ENCODE measurements at places on chromosomes 2 and 18.

DNA sequence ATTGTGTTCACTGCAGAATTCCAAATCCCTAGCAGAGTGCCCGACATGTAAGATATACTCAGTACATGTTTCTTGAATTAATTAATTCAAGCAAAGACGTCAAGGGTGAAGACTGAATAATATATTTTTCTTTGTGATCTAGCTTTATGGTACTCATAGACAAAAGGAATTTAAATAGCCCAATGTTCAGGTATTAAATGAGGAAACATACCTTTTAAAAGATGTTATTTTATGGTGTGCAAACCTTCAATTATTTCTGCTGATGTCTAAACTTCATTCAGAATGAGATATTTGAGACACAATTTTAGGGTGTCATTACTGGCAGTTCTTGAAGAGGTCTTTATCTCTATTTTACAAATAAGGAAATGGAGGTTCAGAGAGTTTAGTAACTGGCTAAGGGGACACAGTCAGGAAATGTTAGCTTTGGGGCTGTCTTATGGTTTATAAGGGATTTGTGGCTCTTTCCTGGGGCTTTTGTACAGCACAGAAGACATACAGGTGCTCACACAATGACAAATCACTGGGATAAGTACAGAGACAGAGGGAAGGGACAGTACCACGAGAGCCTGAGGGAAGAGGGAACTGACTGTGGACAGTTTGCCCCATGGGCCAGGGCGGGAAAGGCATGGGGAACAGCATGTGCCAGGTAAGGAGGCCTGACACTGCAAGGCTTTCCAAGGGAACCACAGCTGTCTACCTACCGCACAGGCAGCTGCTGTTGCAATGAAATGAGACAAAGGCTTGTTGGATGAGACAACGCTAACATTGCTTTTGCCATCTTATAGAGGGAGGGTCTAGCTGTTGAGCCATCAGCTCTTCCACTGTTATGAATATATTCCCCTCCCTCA, 155.3 kb downstream of the DDX1 start:
- no peak for DNase-seq

DNA sequence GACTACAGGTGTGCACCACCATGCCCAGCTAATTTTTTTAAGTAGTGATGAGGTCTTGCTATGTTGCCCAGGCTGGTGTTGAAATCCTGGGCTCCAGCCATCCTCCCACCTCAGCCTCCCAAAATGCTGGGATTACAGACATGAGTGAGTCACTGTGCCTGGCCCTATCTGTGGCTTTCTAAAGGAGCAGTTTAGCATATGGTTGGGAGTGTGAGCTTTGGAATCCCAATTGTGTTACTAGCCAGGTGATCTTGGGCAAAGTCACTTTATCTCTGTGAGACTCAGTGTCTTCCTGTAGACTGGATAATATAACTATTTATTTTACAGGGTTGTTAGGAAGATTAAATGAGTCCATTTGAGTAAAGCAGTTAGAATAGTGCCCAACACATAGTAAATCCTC, 19.8 kb upstream of the SMAD4 start:
- DNase-seq, result no peak

- DNase-seq, result no peak
Observed at GRCh38 chr2:90069290-90069894, 1377.9 kb downstream of the RPIA start.

GRCh38 chr2:197786010-197786877, 1.1 kb upstream of the BOLL start:
- DNase-seq, result peak; percentile 51

DNA sequence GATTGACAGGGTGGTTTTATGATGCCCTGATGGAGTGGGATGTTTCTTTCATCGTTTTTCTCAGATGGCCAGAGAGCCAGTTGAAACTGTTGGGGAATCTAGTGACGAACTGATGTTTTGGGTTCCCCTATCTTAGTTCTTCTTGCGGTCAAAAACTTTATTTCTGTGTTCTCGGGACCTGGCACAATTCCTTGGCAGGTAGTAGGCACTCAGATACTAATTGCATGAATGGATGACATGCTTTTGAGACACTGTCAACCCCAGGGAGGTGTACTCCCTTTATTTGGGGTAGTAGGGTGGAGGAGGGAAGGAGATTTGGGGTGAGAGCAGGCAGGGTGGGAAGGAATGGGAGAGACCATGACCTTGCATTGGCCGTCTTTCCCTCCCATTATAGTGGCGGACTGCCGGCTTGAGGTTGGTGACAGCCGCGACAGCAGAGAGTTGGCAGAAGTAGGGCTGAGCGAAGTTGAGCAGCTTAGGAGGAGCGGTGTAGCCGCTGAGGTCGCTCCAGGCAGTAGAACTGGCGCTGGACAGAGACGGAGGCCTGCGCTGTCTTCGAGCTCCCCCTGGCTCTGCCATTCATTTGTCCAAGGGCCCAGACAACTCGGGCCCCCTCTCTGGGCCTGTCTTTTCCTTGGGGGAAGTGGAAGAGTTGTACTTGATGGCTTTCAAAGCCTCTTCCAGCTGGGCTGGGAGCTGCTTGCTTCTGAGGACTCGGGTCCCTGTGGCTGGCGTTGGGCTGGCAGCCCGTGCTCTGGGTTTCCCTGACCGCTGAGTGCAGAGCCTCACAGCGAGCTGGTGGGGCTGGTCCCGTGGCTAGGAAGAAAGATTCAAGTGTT, 2.6 kb downstream of the TET3 start:
- no peak for DNase-seq

DNA sequence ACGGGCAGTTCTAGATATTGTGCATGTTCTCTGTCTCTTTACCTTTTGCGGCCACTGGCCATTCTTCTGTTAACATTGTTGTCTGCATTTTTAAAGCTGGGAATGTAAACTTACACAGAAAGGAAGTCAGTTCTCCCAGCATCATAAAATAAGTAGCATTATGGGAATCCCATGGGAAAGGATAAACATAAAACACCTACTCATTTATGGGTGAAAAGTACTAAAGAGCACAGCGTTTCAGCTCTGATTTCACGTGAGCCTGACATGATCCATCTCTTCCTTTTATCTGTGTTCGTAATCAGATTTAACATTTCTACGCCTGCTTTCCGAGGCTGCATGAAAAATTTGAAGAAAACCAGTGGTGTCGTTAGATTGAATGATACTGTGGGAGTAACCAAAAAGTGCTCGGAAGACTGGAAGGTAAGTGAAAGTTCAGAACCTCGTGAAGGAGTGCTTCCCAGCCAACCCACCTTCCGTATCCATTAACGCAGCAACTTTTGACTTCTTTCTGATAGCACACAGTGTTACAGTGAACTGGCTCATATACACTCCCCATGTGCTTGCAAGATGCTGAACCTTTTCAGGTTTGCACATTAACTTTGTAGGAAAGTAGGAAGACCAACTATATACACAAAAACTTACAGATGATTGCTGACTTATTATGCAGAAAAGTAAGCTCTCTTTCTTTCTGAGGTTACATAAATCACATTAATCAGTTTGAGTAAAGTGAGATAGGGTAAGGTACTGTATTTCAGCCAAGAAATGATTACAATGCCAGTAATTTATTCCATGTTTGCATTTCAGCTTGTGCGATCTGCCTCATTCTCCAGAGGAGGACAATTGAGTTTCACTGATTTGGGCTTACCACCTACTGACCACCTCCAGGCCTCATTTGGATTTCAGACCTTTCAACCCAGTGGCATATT, 86.5 kb upstream of the TTC39C start:
- DNase-seq, result no peak

DNA sequence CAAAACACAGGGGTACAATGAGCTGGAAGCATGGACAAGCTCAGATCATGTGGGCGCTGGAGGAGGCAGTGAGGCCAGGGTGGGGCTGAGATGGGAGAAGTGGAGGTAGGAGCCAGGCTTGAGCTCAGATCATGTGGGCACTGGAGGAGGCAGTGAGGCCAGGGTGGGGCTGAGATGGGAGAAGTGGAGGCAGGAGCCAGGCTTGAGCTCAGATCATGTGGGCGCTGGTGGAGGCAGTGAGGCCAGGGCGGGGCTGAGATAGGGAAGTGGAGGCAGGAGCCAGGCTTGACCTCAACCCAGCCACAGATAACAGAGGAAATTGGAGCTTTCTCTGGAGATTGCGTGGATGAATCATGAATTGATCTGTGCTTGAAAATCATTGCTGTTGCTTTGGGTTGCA, 48.3 kb upstream of the TMEM18 start:
- no peak for DNase-seq

DNA sequence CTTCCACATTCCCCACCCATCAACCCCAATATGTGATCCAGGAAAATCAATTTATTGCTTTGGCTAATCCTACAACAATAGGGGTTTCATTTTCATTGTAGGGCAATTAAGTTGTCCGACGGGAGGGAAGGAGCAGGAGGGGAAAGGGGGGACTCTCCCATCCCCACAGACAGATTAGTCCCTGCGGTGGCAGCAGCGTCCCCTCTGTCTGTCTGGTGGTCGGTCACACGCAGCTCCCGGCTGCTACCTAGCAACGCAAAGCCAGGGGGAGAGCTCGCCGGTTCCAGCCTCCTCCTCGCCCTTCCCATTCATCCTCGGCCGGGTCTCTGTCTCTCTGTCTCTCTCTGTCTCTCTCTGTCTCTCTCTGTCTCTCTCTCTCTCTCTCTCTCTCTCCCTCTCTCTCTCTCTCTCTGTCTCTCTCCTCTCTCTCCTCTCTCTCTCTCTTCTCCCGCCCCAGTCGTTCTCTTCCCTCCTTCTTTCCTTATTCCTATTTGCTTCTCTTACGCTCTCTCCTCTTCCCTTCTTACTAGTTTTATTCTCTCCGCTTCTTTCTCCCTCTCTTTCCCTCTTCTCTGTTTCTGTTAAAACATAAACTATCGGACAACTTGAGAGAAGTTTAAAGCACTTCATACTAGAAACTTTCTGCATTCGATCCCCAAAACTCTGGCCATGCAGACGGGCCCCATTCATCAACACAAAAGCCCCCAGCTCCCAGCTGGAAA, 1.2 kb downstream of the LRP2 start:
- no peak for DNase-seq

- no peak for DNase-seq
Observed at GRCh38 chr2:11541693-11542274, 7.9 kb downstream of the GREB1 start.

DNA sequence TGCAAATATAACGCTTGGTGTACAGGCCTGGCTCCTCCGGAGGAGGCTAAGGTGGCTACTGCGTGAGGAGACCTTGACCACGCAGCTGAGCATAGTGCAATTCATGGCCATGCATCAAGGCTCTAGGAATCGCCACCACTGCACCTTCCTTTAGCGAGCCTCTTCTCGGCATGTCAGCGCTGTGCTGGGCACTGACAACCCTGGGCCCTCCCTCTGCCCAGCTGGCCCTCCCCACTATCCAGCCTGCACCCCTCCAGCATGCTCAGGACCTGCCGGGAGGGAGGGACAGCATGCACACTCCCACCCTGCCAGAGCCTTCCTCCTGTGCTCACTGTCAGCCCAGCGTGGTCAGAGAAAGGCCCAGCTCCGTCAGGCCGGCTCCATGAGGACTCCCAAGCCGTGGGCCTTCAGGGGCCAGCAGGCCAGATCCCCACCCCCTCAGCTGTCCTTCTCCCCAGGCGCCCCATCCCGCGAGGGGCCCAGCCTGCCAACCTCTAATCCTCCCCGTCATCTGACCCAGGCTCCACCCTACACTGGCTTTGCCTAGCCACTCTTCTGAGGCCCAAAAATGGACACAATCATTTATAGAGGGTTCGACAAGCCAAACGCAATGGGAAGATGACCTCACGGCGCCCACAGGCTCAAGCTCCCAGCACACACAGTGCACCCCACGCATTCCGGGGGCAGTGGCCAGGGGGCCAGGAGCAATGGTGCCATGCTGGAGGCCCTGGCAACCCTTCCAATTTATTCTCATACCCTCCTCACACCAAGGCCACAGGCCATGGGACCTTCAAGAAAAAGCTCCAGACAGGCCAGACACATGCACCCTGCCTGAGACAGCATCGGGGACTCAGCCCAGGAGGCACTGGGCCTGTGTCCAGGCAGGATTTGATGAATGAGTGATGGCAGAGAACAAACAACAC, 3.5 kb downstream of the BIN1 start:
- DNase-seq, result no peak

DNA sequence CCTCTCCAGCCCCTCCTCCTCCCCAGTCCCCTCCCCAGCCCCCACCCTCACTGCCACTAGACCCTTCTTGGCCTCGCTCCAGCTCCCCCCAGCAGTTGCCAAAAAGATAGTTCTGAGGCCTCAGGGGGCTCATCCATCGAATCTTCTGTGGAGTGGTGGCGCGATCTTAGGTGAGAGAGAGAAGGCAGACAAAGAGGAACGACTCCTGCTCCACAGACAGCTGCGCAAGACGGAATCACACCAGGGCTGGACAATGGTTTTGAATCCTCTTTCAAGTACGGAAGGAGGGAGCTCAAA, 68.1 kb downstream of the LAMA3 start:
- DNase-seq, result no peak

DNA sequence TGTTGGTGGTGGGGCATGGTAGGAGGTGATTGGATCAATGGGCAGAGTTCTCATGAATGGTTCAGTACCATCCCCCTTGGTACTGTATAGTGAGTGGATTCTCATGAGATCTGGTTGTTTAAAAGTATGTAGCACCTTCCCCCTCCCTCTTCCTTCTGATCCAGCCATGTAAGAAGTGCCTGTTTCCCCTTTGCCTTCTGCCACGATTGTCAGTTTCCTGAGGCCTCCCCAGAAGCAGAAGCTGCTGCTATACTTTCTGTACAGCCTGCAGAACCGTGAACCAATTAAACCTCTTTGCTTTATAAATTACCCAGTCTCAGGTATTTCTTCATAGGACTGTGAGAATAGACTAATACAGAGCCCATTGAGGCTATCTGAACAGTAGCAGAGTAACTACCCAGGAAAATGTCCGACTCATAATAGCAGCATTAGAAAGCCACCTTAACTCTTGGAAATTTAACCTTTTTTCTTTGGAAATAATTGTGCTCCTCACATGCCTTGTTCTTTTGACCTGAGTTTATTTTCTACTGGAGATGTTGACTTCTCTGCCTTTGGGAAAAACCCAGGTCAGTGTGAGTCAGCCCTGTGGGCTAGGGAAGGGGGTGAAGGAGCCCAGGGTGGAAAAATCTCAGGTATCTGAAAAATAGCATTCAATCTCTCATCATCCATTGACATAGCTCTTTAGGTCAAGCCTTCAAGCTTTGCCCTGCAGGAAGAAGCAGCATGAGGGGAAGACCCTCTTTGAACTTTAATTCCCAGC, 18.1 kb downstream of the CYP1B1 start:
- no peak for DNase-seq

GRCh38 chr2:209423562-209424198, at the start of gene MAP2:
TSS of gene MAP2 (plus strand) at chr2:209424047. CDS start at chr2:209653171, 229,124 bp downstream.
- DNase-seq, result peak; percentile 40

DNA sequence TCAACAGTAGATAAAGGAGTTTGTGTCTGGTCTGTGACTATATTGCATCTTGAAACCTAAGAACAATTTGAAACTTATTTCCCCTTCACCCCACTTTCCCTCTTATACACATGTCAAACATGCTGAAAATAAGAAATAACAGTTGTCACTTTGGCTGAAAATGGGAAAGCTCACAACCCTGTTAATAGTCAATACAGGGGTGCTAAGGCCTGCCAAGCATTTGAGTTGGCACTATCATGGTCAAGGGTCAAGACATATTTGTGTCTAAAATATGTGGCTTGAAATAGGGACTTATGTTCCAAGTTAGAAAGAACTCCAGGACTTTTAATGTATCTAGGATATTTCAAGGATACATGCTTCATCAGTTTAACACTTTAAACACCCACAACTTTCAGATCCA, 20.6 kb downstream of the PAIP2B start:
- no peak for DNase-seq
